Stimulated activated CD4-positive, alpha-beta T cell treated with anti-CD3 and anti-CD28 coated beads, Interleukin-1b, Interleukin-23, amount 100 ng/mL, for 4 hours (primary cell): ENCODE measurements at places on chromosomes 1 and 21.

GRCh38 chr1:58924821-58925220 is 141.0 kb upstream of the JUN start:
- no peak for DNase-seq

DNA sequence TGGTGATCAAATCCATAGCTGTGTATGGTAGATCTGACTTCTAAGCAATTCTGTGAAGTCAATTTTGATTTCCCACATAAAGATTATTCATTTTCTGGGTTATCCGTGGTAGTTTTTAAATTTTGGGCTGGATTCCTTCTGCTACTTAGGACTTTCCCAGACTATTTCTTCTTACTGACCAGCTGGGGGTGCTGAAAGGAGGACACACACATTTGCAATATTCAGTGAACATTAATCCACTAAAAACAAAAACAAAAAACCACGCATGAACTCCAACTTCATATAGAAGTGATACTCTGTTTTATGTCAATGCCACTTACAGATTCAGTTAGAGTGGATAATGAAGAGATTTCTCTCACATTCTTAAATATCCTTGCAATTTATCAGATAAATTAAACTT is 105.4 kb downstream of the KCTD3 start:
- DNase-seq: no peak

DNA sequence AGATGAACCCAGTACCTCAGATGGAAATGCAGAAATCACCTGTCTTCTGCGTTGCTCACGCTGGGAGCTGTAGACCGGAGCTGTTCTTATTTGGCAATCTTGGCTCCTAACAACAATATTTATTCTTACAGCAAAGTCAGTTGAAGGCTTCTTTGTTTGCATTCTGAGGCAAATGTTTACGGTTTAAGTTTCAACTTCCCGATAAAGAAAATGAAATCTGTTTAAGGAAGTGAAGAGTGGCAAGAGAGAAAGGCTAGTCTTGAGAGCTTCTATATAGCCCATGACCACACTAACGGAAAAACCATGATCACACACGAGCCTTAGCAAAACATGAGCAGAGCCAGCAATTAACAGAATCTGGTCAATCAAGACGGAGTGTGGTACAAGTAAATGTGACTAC is 122.6 kb upstream of the ZNHIT6 start:
- no peak for DNase-seq

DNA sequence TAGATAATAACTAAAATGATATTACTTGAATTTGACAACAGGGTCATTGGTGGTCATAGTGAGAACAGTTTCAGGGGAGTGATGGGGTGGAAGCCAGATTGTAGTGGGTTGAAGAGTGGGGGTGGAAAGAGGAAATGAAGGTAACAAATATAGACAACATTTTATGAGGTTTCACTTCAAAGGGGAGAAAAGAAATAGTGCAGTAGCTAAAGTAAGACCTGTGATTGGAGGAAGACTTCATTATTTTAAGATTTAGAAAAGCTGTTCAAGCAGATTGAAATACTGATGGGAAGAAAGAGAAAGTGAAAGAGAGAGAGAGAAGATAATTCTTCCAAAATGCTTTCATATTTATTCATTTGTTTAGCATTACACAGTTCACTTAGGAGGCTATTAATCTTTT is 52.0 kb upstream of the KCNA3 start:
- DNase-seq: no peak

DNA sequence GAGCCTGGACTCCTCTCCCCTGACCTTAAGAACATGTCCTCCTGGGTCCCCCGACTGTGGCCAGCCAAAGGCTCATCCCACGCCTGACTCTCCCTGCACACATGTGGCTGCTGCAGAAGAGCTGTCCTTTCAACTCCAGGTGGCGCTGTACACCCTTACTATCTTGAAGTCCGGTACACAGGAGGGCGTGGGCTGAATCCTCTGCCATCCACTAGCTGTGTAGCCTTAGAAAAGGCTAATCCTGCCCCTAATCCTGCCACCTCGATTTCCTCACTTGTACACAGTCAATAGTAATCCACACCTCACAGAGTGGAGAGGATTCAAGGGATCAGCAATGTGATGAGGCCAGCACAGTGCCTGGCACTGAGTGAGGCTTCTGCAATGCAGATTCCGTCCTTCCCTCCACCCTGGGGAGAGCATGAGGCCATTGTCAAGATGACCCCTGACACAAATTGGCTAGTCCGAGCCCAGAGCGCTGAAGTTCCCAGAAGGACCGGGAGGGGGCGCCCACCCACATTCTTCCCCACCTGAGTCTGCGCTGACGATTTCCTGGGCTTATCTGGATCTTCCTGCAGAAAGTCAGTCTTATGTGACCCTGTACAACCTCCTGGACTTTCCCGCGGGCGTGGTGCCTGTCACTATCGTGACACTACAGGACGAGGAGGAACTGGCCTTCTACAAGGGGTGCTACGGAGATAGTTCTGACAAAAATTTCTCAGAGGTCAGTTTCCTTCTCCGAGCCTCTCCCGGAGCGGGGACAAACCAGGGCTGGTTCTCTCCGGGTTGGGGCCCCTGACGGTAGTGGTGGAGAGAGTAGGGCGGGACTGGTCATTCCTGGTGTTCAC is 47.1 kb upstream of the DMBX1 start:
- DNase-seq: peak; percentile 60

GRCh38 chr1:3777078-3777547 is 4.6 kb downstream of the SMIM1 start:
- no peak for DNase-seq
